ENCODE measurements at places on chromosomes 3 and 15.

DNA sequence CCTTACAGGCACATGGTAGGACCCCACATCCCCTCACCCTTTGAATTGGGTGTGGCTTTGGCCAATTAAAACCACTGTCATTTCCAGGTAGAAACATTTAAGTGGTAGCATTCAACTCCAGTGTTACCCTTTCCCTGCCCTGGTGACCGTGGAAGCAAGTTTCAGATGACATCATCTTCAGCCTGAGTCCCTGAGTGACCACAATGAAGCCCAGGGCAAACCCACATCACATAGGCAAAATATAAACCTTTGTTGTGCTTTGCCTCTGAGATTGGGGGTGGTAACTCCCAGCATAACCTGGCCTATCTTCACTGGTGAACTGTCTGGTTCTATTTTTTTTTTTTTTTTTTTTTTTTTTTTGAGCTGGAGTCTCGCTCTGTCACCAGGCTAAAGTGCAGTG, 404.0 kb upstream of the WNT5A start:
- DNase-seq, result no peak

- no peak for DNase-seq
These were observed 166.2 kb downstream of the UACA start for GRCh38 chr15:70597056-70597603.

- DNase-seq, result no peak
These were observed 107.1 kb upstream of the FHIT start for GRCh38 chr3:61358364-61358763.

- DNase-seq, result no peak
These were observed 312.1 kb upstream of the CHRM5 start for GRCh38 chr15:33656168-33656567.

- no peak for DNase-seq
These were observed 6.9 kb downstream of the NUDT16 start for GRCh38 chr3:131388490-131388799.

DNA sequence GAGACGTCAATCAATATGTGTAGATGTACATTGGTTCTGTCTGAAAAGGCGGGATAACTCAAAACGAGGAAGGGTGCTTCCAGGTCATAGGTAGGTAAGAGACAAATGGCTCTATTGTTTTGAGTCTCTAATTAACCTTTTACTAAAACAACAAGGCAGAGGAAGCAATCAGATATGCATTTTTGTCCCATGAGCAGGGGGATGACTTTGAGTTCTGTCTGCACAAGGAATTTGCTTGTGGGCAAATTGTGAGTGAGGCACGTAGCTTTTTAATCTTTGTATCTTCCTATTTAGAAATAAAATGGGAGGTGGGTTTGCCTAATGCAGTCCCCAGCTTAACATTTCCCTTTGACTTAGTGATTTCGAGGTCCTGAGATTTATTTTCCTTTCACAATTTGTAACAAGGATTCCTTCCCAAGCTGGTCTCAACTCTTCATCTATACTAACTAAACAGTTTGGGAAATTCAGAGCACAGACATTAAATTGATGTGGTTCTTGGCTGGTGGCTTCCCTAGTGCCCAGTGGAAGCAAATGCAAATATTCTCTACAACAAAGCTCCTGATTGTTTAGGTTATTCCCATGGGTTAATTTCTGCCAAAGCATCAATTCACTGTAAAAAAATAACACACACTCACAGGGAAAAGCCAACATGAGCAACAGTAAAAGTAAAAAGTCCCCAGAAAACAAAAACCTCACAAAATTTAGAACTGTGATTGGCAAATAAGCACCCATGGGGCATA, 738.8 kb upstream of the SGO1 start:
- no peak for DNase-seq

- no peak for DNase-seq
These were observed 126.0 kb downstream of the ZBTB20 start for GRCh38 chr3:115021061-115021460.

- no peak for DNase-seq
These were observed 30.6 kb downstream of the SLC6A11 start for GRCh38 chr3:10846657-10846975.

GRCh38 chr3:107963581-107963980, 127.2 kb downstream of the CD47 start:
- DNase-seq, result no peak

GRCh38 chr15:60781211-60781713, 302.3 kb upstream of the ICE2 start:
- DNase-seq, result no peak

- no peak for DNase-seq
These were observed 469.7 kb downstream of the PDCD6IP start for GRCh38 chr3:34268032-34268709.

GRCh38 chr15:69082021-69082502, 67.6 kb downstream of the NOX5 start:
- DNase-seq, result no peak

DNA sequence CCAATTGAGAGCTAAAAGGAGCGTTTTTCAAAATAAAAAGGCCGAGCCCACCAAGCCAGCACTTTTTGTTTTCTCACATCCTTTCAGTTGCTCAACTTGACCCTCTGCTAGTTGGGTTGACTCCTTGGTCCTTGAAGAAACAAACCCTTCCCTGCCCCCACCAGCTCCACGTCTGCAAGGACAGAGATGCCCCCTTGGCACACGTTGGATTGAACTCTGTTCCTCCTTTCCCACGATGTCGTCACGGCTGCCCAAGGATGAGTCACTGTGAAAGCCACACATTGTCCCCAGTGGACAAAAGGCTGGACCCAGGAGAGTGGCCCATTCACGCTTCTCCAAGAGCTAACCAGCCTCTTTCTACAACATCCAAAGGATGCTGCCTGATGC, 43.0 kb upstream of the SPATA12 start:
- no peak for DNase-seq

DNA sequence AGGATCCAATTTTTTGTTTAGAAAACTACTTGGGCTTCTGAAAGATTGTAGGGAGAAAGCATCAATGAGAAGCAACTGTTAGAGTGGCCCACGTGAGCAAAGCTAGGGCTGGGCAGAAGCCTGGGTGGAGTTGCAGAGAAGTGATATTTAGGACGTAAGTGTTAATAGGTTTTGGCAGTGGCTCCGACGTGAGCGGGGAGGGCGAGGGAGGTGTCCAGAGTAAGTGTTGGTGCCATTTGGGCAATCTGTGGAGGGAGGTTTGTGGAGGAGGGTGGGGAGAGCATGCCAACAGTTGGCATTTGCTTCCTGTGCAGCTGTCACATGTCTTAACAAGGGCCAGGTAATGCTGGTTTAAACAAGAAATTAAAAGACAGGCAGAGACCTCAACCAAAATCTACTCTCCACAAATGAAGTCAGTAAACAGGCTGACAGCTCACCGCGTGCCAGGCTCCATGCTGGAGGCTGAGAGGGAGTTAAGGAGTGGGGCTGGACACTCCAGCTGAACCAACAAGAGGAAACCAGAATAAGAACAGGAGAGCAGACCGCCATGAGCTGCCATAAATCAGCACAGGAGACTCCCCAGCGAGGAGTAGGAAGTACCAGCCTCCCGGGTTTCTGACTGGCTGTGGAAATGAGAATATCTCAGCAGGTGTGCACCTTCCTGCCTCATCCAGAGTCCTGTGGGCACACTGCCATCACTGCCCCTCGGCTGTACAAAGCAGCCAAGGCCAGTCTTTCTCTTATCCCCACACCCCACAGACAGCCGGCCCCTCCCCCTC, 232.6 kb downstream of the ABHD5 start:
- DNase-seq, result no peak

GRCh38 chr15:63331456-63331855, 50.2 kb downstream of the CA12 start:
- DNase-seq, result no peak

GRCh38 chr3:58792921-58793451, 126.4 kb upstream of the FAM3D start:
- no peak for DNase-seq

- DNase-seq, result peak; percentile 9
These were observed 754 bp downstream of the B3GNT5 start for GRCh38 chr3:183253528-183254486.

GRCh38 chr3:123046262-123047061, 18.9 kb upstream of the SEMA5B start:
- DNase-seq, result no peak

All from activated T-helper 9 cell treated with anti-CD3 and anti-CD28 coated beads, Interleukin-2, amount 50 U/mL, for 16 hours (primary cell).